ENCODE measurements at places on chromosomes 11 and 22.
A peak's percentile ranks its signal among the peaks of the same experiment; 100 is the strongest.

- DNase-seq: no peak
Observed at GRCh38 chr11:79503028-79503427, 62.2 kb upstream of the TENM4 start.

DNA sequence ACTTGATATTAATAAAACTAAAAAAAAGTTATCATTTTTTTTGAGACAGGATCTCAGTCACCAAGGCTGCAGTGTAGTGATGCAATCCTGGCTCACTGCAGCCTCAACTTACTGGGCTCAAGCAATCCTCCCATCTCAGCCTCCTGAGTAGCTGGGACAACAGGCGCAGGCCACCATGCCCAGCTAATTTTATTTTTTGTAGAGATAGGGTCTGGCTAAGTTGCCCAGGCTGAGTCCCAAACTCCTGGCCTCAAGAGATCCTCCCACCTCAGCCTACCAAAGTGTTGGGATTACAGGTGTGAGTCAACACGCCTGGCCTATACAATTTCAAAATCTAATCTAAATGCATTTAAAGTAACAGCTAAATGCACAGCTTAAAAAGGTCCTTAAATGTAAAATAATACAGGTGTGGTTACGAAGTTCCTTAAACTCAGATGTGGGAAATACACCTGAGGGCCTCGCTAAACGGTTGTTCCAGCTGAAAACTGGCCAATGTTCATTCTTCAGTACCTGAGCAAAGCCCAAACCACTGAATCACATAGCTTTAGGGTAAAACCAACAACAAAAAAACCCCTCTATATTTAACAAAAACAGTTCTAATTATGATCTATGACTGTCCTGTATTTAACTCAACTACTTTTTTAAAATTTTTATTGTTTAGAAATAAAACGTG, 11.8 kb downstream of the NAP1L4 start:
- DNase-seq: no peak

GRCh38 chr11:125871391-125872137, 15.9 kb upstream of the HYLS1 start:
- peak; percentile 40 for DNase-seq

DNA sequence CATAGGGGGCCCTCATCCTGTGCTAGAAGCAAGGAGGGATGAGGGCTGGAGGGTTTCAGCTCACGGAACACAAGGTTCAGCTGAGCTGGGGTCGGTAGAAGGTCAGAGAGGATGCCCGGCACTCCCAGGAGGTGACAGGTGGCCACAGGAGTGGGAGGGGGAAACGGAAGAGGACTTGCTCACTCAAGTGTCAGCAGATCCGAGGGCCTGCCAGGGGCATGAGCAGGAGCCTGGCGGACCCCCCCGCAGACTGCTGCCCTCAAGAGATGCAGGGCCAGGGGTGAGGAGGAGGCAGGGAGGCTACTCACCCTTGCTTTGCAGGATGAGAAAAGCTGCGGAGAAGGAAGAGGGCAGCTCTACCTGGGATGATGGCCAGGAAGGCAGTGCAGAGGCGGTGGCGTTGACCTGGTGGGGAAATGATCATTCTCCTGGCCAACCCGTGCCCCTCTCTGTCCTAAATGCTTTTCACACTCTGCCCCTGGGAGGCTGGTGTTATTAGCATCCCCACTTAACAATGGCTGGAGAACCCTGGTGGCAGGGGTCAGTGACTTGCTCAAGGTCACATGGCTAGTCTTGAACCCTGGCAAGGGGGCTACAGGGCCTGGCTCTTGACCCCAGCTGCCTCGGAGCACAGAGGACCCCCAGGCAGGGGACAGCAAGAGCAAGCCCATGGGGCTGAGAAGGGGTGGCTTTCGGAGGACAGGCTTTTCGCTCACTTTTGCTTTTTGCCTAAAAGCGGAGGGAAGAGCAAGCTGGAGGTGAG, 30.1 kb upstream of the CSNK1E start:
- DNase-seq: no peak

GRCh38 chr11:78370406-78371172, 47.0 kb downstream of the GAB2 start:
- DNase-seq: no peak

DNA sequence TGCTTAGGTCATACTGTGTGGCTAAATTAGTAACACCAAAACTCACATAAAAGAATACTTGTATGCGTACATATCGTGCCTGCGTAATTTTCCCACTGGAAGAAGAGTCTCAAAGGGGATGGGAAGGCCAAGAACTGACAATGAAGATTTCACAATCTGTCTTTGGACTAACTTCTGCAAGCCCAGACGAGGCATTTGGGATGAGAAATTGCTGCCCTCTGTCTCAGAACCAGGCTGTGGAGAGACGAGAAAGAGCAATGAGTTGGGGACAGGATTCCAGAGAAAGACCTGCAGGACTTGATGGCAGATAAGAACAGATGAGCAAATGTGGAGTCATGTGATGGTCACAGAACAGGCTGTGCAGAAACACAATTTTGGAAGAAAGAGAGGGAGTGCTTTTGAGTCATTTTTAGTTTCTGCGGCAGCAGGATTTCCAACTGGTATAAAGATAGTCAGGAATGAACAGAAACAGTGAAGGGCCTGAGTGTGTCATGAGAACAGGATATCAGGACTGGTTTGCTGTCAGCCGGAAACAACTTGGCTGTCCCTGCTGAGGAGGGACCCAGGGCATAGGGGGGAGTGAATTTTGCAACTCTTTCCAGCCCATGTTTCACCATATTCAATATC, 82.7 kb upstream of the CTSC start:
- no peak for DNase-seq

DNA sequence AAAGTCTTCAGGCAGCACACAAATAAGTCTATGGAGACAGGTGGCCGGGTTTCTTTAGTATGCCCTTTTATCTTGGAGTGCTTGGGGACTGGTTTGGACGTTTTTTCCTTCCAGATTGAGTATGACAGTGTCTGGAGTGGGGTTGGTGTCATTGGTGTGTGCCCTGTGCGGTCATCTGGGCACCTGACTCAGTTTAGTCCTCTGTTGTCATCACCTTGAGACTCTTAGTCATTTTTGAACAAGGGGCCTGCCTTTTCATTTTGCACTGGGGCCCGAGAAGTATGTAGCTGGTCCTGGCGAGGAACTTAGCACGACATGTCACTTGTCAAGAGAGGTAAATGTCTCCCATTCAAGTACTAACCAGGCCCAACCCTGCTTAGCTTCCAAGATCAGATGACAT, 27.2 kb upstream of the MYO18B start:
- peak; percentile 13 for DNase-seq

DNA sequence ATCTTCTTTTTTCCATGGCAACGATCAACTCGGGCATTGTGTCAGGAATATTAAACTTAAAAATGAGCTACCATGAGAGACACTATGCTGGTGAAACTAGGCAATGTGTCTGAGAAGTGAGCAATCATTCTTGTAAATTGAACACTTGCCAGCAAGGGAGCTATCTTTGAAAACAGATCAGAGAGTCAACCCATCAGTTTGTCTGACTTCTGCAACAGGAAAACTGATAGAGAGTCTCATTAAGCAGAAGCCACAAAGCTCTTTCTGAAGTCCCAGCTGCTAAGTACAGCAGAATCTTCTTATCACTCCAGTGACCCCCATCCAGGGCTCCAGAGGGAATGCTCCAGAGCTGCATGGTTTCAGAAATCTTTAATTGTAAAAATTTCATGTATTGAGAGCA, 114.7 kb downstream of the MSANTD4 start:
- DNase-seq: no peak

DNA sequence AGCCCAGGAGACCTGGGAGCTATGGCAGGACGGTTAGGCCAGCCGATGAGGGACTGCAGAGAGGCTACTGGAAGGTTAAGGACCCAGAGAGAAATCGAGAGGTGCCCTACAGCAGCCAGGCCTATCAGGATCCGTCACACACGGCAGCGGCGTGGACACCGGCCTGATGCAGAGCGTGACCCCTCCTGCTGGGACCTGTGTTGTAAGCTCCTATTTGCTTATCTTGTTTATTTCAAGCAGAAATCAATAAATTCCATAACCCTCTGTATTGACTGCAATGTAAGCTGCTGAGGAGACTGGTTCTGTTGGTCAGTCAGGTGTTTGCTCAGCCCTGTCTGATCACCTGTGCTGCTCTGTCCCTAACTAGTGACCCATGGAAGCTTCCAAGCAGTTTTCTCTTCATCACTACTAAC, 39.9 kb downstream of the PPP2R1B start:
- DNase-seq: no peak

DNA sequence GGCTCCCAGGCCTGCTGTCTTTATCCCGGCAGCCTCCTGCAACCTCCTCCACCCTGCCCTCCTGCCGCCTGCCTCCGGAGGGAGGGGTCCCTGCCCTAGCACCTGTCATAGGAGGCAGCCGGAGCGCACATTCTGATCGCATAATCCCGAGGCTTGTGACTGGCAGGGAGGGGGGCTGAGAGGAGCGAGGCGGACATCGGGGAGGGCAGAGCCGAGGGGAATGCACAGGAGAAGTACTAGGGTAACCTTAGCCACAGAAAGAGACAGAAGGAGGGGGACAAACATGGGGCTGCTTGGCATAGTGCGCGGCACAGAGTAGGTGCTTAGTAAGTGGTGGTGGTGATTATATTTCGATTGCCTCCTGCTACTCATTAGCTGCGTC, 9.2 kb upstream of the ALX4 start:
- no peak for DNase-seq

DNA sequence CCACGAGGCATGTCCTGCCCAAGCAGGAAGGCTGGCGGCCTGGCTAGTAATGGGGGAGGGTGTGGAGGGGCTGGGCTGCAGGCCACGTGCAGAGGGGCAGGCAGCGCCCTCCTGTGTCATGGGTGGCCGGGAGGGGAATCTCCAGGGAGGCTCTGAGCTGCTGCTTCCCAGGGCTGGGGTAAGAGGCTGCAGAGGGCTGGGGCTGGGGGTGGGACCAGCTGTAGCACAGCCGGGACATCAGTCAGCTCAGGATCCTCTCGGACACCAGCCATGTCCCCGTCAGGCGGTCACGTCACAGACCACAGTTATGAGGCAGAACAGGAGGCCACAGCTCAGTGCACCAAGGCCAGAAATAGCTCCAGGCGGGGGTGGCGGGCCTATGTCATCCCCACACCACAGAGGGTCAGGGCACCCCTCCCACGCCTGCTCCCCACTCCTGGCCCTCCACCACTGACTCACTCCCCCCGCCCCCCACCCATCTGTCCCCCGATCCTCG, 21.1 kb downstream of the RTN4R start:
- no peak for DNase-seq

DNA sequence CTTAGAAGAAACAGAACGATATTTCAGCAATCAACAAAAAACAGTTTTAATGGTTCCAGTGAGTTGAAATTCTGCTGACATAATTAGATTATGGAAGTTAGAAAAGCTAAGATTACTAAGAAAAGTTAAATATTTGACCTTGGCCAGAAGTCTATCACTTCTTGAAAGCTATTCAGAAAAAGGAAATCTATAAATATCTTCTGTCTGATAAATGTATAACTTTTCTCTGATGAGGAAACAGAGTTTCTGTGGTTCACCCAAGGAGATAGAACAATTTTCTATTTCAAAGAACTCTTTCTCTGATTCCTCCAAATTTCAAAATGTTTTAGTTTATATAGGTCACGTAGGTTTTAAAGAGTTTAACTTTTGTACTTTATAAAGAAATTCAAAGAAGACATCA, 438.4 kb upstream of the CHORDC1 start:
- no peak for DNase-seq

- DNase-seq: no peak
Observed at GRCh38 chr11:64759722-64760719, at the start of gene PYGM. Gene PYGM, minus strand, starts transcription at chr11:64759974. Its CDS starts 76 bp downstream, at chr11:64759898.

DNA sequence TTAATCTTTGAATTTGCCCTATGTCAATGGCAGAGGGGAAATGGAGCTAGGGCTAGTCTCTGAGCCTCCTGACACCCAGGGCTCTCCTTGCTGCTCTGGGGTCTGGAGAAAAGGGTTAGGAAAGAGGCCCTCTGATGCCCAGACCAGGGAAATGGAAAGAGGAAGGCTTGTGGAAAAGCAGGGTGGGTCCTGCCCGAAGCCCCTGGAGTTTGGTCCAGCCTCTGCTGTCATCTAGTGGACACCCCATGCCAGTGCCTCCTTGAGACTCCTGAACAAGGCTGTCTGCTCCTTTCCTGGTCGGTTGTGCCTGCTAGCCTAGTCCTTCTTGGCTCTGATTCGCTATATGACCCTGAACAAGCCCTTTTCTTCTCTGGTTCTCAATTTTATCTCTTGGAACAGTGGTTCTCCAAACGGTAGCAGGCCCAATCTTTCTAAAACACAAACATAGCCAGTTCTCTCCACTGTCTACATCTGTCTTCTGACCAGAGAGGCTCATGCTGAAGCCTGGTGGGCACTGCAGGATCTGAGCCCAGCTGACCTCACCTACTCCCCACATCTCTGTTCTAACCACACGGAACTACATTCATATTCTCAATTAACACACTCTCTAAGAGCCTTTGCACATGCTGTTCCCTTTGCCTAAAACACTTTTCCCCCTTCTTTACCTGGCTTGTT, 8.8 kb upstream of the PLA2G3 start:
- peak; percentile 53 for DNase-seq

GRCh38 chr22:19940536-19941364, 822 bp upstream of the COMT start:
- no peak for DNase-seq

GRCh38 chr11:100727410-100727809, 40.3 kb downstream of the ARHGAP42 start:
- no peak for DNase-seq

- peak; percentile 68 for DNase-seq
Observed at GRCh38 chr22:23180301-23180892, at the start of gene BCR. Gene BCR, plus strand, starts transcription at chr22:23180509. Its CDS starts 452 bp downstream, at chr22:23180961.

DNA sequence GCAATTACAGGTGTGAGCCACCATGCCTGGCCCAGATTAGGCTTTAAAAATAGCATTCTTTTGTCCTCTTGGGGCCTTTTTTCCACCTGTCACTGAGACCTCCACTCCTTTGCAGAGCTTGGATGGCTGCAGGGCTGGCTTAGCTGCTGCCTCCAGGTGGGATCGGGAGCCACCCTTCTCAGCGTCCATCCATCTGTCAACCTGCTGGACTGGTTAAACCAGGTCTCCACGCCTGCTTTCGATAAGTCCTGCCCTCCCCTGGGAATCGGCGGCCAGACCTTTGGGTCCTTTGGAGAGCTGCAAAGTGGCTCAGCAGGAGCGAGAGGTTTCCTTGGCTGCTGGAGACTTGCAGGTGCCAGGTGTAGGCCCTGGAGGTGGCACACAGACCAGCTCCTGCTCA, 23.4 kb upstream of the GRAMD4 start:
- no peak for DNase-seq

GRCh38 chr11:1870721-1871466, 18.0 kb downstream of the LSP1 start:
- DNase-seq: peak; percentile 51

DNA sequence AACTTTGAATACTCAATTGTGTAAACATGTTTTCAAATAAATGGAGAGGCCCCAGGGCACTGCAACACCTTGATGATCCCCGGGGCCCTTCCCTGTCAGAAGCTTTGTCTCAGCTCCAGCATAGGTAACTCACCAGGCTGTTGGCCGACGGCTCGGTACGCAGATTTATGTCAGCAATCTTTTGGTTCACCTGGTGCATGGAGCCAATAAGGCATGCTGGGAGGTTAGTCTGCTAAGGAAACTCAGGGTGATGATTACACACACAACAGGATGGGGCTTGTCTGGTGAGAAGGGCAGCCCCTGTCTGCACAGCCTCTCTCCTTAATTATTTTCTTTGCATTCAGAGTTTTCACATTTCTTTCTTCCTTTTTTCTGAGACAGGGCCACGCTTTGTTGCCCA, 10.8 kb downstream of the FAM227A start:
- DNase-seq: no peak

GRCh38 chr11:60711276-60711675, 11.9 kb downstream of the MS4A8 start:
- DNase-seq: no peak

Data from activated CD4-positive, alpha-beta memory T cell treated with anti-CD3 and anti-CD28 coated beads for 36 hours (primary cell).